ENCODE measurements at places on chromosomes 7 and 10.

- H3K36me3 ChIP-seq, result no peaks in the 10 kb centered on the region
- H3K27me3 ChIP-seq, result no peaks in the 10 kb centered on the region
- no peak overlapping the region for H3K27ac ChIP-seq
Measured at GRCh38 chr7:81776161-81776560, 6.3 kb upstream of the HGF start.

GRCh38 chr10:123154711-123155505, 706 bp downstream of the BUB3 start:
- H3K4me3 ChIP-seq, result peak overlapping the region; percentile 88
- peaks cover 31% of the 10 kb centered on the region for H3K4me1 ChIP-seq
- H3K27ac ChIP-seq, result no peak overlapping the region
- H3K36me3 ChIP-seq, result peaks cover 36% of the 10 kb centered on the region
- H3K27me3 ChIP-seq, result peaks cover 38% of the 10 kb centered on the region
- peak; percentile 81 for DNase-seq

DNA sequence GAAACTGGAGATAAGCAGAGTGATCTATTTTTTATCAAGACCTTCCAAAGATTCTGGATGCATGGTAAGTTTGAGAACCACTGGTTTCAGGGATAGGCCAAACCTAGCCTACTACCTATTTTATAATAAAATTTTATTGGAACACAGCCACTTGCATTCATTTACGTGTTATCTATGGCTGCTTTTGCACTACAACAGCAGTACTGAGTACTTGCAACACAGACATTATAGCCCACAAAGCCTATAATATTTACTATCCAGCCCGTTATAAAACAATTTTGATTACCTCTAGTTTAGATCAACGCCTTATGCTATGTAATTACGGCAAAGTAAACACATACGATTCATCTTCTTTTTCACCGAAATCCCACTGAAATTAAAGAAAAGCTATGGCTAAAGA, 18.4 kb downstream of the STEAP1 start:
- H3K4me1 ChIP-seq, result no peaks in the 10 kb centered on the region
- no peaks in the 10 kb centered on the region for H3K36me3 ChIP-seq

DNA sequence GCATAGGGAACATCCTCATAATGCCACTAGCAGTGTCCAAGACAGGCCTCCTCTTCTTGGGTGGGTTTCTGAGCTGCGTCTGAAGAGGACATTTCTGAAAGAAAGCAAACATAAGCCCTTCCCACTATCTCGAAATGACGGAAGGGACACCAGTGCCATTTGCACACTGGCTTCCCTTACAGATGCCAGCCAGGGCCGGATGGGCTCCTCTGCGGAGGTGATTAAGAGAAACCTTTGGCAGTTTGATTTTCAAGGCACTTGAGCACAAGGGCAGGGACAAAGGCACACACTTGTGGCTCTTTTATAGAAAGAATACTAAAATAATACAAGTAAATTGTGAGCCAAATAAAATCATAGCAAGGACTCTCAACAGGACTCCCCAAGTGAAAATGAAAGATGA, 106.6 kb upstream of the CELF2 start:
- no peak for DNase-seq
- peaks cover 5% of the 10 kb centered on the region for H3K4me1 ChIP-seq
- no peaks in the 10 kb centered on the region for H3K27me3 ChIP-seq
- no peaks in the 10 kb centered on the region for H3K36me3 ChIP-seq
- no peak overlapping the region for H3K27ac ChIP-seq
- no peak overlapping the region for H3K4me3 ChIP-seq
